ENCODE measurements at places on chromosomes 4 and X.
A peak's percentile ranks its signal among the peaks of the same experiment; 100 is the strongest.

DNA sequence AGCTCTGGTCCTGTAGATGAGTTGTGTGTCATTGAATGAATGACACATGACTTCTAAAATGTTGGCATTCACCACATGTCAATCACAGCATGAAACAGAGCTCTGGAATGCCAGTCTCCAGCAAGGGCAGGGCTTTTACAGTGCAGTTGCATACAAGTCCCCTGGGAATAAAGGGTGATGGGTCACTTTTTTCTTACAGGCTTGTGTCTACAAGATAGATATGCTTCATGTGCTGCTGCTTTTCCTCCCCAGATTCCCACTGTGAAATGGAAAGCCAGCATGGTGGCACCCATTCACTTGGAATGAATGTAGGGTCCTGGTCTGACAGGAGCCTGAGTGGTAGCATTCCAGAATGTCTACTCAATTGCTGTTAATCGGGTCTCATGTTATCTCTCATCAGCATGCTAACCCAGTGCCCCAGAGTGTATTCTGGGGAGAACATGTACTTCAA, 159.1 kb upstream of the KIT start:
- no peak overlapping the region for H3K4me3 ChIP-seq
- no peaks in the 10 kb centered on the region for H3K27me3 ChIP-seq
- H3K4me1 ChIP-seq, result no peaks in the 10 kb centered on the region
- peak; percentile 67 for DNase-seq

DNA sequence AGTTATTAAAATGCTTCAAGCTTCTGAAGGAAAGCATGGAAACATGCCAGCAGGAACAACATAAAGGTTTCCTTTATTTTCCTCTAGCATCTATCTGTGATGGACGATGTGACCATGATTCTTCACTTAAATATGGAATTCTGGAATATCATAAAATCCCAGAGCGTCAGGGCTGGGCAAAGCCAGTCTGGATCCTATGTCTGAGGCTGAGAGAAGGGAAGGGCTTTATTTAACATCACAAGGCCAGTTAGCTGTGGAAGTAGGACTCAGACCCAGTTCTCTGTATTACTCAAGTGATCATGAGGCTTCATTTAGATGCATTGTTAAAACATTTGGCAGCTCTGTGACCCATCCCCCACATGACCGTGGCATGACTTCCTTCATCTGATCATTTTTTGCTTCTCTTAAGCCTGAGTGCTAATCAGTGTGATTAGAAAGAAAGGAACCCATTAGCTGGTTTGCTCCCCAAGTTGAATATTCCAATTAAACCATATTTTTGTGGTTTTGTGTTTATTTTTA, 40.9 kb upstream of the EOLA2 start:
- no peak for DNase-seq
- H3K27me3 ChIP-seq, result no peaks in the 10 kb centered on the region
- no peaks in the 10 kb centered on the region for H3K4me1 ChIP-seq
- H3K4me3 ChIP-seq, result no peak overlapping the region
- H3K36me3 ChIP-seq, result no peaks in the 10 kb centered on the region

GRCh38 chrX:150429594-150429993, 66.5 kb downstream of the MAMLD1 start:
- no peaks in the 10 kb centered on the region for H3K27me3 ChIP-seq
- no peak overlapping the region for H3K4me3 ChIP-seq
- H3K4me1 ChIP-seq, result peaks cover 4% of the 10 kb centered on the region
- H3K36me3 ChIP-seq, result no peaks in the 10 kb centered on the region

GRCh38 chr4:14636563-14636962, 365.7 kb upstream of the CPEB2 start:
- no peaks in the 10 kb centered on the region for H3K27me3 ChIP-seq
- DNase-seq, result no peak
- H3K36me3 ChIP-seq, result no peaks in the 10 kb centered on the region
- no peak overlapping the region for H3K27ac ChIP-seq
- H3K4me1 ChIP-seq, result no peaks in the 10 kb centered on the region

- no peaks in the 10 kb centered on the region for H3K36me3 ChIP-seq
- no peak overlapping the region for H3K4me3 ChIP-seq
These were observed 102.1 kb downstream of the ITIH6 start for GRCh38 chrX:54695816-54696487.

GRCh38 chrX:123487669-123488068, 245.2 kb downstream of the THOC2 start:
- no peaks in the 10 kb centered on the region for H3K36me3 ChIP-seq
- no peak overlapping the region for H3K27ac ChIP-seq
- no peak overlapping the region for H3K4me3 ChIP-seq
- DNase-seq, result no peak

DNA sequence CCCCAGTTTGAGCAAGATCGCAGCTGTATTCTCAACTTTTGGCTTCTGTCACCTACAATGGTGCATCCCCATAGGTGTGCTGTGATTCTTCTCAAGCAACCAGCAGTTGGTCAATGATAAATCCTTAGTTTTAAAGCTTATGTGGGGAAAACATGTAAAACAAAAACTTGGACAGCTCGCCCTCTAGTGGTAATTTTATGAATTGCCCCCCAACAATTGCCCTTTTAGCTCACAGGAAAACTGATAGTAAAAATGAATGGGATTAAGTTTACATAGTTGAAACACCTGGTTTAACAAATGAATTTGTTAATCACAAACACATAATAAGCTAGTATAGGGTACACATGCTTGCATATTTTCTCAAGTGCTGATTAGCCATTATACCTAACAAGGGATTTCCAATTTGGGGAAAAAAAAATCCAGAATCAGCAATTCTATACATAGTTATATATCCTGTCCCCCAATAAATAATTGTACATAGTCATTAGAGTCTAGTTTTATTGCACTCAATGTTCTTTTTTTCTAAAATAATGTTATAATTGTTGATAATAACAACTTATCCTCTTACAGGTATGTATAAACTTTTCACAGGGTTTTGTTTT, 30.1 kb downstream of the TEX13A start:
- no peak for DNase-seq
- H3K27me3 ChIP-seq, result no peaks in the 10 kb centered on the region
- no peak overlapping the region for H3K4me3 ChIP-seq
- H3K4me1 ChIP-seq, result no peaks in the 10 kb centered on the region
- H3K27ac ChIP-seq, result no peak overlapping the region
- H3K36me3 ChIP-seq, result no peaks in the 10 kb centered on the region

GRCh38 chr4:56424176-56424575, 11.2 kb downstream of the PPAT start:
- no peaks in the 10 kb centered on the region for H3K4me1 ChIP-seq
- no peaks in the 10 kb centered on the region for H3K36me3 ChIP-seq
- H3K4me3 ChIP-seq, result no peak overlapping the region
- H3K27ac ChIP-seq, result no peak overlapping the region
- no peak for DNase-seq
- H3K27me3 ChIP-seq, result no peaks in the 10 kb centered on the region

DNA sequence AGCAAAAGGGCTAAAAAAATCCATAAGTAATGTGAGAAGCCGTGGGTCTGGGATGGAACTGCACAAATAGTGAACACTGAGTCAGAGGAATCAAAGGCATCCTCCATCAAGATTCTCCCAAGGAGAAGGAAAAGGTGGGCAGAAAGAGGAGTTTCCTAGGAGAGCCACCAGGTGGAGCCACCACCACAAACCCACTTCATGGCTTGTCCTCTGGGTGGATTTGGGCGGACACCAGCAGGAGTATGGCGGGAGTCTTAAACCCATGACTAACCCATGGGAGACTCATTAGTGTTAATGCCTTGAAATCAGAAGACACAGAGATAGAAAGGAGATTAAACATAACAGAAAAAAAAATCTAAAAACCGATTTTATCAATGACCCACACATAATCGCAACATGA, 147.7 kb downstream of the SH3KBP1 start:
- no peak overlapping the region for H3K4me3 ChIP-seq
- H3K36me3 ChIP-seq, result no peaks in the 10 kb centered on the region
- no peak for DNase-seq

DNA sequence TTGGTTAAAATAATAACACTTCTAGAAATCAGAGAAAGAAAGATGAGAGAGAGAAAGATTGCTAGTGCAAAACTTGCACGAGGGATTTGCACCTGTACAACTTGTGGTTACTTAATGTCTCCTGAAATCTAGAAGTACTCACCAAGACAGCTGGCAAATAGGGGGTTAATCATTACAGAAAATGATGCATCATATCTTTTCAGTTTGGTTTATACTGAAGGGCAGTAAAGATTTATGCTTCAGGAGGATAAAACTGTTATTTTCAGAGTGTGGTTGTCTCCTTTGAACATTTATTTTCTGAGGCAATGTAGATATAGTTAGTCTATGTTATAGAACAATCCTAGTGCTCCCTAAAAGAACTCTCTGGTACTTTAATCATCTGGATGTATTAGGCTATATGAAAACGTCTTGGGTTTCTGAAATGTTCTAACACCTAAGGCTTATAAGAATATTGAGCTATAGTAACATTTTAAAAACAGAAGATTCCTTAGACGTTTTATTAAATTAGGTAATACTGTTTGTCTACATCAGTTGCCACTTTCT, 13.3 kb downstream of the ATOH1 start:
- H3K36me3 ChIP-seq, result no peaks in the 10 kb centered on the region
- H3K4me1 ChIP-seq, result no peaks in the 10 kb centered on the region
- no peaks in the 10 kb centered on the region for H3K27me3 ChIP-seq
- H3K27ac ChIP-seq, result no peak overlapping the region
- no peak for DNase-seq

GRCh38 chr4:7252510-7253340, 60.4 kb downstream of the SORCS2 start:
- no peak for DNase-seq
- no peak overlapping the region for H3K27ac ChIP-seq
- H3K4me3 ChIP-seq, result no peak overlapping the region
- no peaks in the 10 kb centered on the region for H3K4me1 ChIP-seq
- H3K36me3 ChIP-seq, result no peaks in the 10 kb centered on the region

- H3K4me1 ChIP-seq, result no peaks in the 10 kb centered on the region
- H3K27me3 ChIP-seq, result no peaks in the 10 kb centered on the region
- no peak overlapping the region for H3K27ac ChIP-seq
- H3K36me3 ChIP-seq, result no peaks in the 10 kb centered on the region
- no peak overlapping the region for H3K4me3 ChIP-seq
- DNase-seq, result peak; percentile 55
These were observed 618.1 kb upstream of the GRIA3 start for GRCh38 chrX:122565952-122566351.

GRCh38 chrX:107323786-107324492, 117.5 kb downstream of the DNAAF6 start:
- H3K4me1 ChIP-seq, result no peaks in the 10 kb centered on the region
- no peaks in the 10 kb centered on the region for H3K36me3 ChIP-seq
- no peak overlapping the region for H3K4me3 ChIP-seq
- H3K27me3 ChIP-seq, result 0 out of 2 replicates have a peak, but pooled peaks cover 7% of the 10 kb centered on the region

DNA sequence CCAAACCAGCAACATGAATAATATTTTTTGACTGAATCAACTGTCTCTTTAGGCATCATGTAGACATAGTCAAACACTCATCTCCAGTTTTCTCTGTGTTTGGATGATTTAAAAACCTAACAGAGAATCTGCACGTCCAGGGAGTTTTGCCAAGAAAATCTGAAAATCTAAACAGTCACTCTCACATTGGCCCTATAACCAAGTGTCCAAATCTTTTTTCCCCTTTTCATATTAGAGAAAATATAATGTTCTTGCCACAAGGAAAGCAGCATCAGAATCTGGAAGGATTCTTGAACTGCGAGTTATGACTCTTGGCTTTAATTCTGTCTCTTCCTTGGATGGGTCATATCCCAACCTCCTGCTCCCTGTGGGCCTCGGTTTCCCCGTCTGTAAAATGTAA, 8.8 kb upstream of the CHRDL1 start:
- H3K36me3 ChIP-seq, result no peaks in the 10 kb centered on the region
- no peak for DNase-seq
- H3K4me1 ChIP-seq, result no peaks in the 10 kb centered on the region
- H3K27ac ChIP-seq, result no peak overlapping the region
- H3K27me3 ChIP-seq, result no peaks in the 10 kb centered on the region

DNA sequence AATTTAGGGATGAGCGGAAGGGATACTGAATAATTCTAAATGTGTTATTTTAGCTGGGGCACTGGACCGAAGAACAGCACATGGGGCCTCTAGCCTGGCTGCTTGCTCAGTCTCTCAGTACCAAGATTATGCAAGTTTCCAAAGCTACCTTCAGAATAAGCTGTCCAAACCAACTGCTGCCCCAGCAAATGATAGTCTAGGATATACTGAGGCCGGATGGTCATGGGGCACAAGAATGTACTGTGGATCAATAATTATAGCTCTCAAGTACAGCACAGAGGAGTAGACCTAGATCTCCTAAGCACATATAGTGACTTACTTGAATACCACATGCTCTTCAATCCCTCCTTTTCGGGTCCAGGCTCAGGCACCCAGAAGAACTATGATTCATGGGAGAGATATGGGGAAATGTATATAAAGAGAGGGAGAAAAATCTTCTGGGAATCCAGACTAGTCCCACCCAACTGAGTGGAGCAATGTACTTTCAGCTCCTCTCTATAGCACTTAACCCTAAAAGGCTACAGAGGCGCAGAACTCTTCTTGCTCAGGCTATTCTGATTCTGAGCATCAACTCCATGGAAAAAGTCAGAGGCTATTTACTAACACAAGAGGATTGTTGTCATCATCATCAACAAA, 160.3 kb upstream of the GPC4 start:
- H3K4me1 ChIP-seq, result no peaks in the 10 kb centered on the region
- DNase-seq, result no peak
- H3K27me3 ChIP-seq, result no peaks in the 10 kb centered on the region
- no peak overlapping the region for H3K27ac ChIP-seq
- H3K36me3 ChIP-seq, result no peaks in the 10 kb centered on the region
- H3K4me3 ChIP-seq, result no peak overlapping the region

DNA sequence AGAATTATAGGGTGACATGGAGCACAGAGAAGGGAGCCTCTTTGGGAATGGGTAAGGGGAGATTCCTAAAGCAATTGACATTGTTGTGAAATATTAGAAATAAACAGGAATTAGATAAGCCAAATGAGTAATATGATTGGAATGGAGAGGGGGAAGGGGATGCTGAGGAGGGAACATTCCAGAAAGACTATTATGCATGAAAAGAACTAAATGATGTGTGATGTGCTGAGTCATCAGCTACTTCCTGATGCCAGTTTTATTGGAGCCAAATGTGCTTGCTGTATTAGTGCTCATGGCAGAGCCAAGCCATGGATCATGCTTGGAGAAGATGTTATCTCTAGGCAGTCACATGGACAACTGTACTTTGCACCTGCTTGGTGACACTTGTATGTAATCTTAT, 189.0 kb upstream of the HCCS start:
- peak; percentile 77 for DNase-seq
- no peak overlapping the region for H3K27ac ChIP-seq
- H3K27me3 ChIP-seq, result no peaks in the 10 kb centered on the region

- H3K27me3 ChIP-seq, result no peaks in the 10 kb centered on the region
- H3K27ac ChIP-seq, result no peak overlapping the region
These were observed 1443.5 kb downstream of the FAM133A start for GRCh38 chrX:95117556-95117955.

DNA sequence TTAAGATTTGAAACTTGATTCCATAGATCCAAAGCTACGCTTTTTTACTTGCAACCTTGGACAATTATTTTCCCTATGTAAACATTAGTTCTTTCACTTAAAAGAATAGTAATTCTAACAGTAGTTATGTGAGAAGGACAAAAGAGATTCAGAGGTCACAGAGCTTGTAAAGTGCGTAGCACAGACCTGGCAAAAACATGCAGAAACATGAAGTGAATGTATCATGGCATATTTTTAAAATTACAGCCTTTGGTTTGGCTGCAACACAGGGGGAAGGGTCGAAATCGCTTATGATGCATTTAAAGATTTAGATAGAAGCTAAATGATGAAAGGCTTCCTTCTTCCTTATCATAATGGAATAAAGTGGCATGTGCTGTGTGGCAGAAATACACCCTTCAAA, 1068.8 kb downstream of the ARAP2 start:
- no peak overlapping the region for H3K4me3 ChIP-seq
- no peak for DNase-seq
- H3K27ac ChIP-seq, result no peak overlapping the region
- H3K27me3 ChIP-seq, result no peaks in the 10 kb centered on the region
- H3K4me1 ChIP-seq, result no peaks in the 10 kb centered on the region

Measured in PC-9 (cell line).